ENCODE measurements at places on chromosomes 5 and 9.

DNA sequence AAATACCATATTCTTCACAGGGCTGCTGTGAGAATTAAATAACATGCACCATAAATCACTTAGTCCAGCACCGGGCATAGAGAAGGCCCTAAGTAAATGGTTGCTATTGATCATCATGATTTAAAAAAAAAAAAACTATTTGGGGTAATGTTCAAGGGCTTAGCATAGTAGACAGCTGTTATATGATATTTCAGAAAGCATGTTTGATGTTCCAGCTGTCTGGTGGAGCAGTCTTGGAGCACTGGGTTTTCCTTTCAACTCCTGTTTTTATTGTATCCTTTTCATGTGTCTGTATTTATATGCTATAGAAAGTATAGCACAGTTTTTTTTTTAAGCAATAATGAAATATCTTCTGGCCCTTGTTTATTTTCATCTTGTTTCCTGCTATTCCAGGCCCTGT, 28.0 kb upstream of the TOMM5 start:
- no peak for DNase-seq

DNA sequence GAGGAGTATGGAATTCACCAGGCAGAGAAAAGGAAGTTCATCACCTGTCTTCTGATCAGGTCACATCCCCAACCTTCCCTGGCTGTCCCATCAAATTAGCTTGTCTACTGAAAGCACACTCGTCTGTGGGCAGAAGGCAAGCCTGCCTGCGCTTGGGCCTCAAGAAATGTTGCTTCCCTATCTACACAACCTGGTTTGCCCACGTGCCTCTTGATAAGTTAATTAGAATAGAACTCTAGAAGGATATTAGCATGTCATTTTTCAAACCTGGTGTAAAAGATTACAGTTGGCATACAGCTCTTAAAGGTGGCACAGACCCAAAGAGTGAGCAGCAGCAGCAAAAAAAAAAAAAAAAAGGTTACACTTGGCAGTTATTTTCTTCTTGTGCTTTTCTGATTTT, 5.1 kb downstream of the TTC23L start:
- DNase-seq = no peak

- no peak for DNase-seq
Measured at GRCh38 chr5:151733358-151734063, 24.9 kb downstream of the ATOX1 start.

- DNase-seq = no peak
Measured at GRCh38 chr9:35311891-35312639, 150.3 kb downstream of the UNC13B start.

- no peak for DNase-seq
Measured at GRCh38 chr9:109499631-109500410, 1.7 kb upstream of the PTPN3 start.

DNA sequence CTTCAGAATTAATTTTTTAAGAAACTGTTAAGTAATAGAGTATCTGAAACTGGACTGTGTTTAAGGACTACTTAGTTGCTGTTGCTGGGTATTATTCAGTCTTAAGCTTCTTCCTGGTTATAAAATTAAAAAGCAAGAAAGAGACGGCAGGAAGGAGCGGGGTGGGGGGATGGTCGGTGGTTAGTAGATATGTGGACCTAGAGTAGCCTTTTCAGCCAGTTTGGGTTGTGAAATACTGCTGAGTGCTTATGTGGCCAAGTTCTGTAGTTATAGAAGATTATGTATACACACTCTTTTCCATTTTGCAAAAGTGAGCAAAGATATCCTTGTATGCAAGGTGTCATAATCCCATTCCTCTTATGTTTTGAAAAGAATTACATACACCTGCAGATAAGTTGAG, 28.5 kb downstream of the TRIO start:
- DNase-seq = no peak

- no peak for DNase-seq
Measured at GRCh38 chr9:108434502-108434901, 421.3 kb downstream of the ACTL7B start.

DNA sequence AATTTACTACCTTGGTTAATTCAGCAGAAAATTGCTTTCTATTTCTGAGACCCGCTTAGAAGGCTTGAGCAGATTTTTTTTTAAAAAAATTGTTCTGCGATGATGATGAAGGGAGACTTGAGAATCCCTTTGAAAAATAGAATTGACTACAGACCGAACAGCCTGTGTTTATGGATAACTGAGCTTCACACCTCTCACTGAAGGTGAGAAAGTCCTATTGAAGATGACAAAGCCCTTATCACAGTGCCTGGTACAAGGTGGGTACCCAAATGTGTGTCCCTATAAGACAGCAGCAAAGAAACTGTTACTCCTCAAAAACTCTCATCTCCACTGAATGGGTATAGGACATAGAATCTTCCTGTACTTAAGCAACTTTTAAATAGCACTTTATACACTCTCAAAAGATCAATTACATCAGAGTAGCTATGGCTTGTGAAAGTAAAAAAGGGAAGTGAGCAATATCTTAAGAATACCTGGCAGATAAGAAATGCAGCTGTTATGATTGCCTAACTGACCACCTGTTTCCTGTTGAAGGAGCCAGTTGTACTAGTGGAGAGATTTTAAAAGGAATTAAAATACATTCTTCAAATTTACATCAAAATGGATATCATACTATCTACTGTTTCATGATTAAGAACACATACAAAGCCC, 419.7 kb downstream of the CHSY3 start:
- no peak for DNase-seq

Data from stimulated activated CD4-positive, alpha-beta T cell treated with anti-CD3 and anti-CD28 coated beads, Interleukin-4, amount 100 ng/mL, for 24 hours (primary cell).